ENCODE measurements at places on chromosomes 16 and 17. TPM values are rescaled to one million over a fixed set of nuclear protein-coding genes. Genes with fewer than 3 reads are reported as not detected.

The KRT9 gene
- total RNA-seq, result not detected

The PTGES3L gene
- 0.51 TPM for total RNA-seq

The ITGA3 gene
- total RNA-seq, result 12.5 TPM

The HOXB3 gene
- 5.6 TPM for total RNA-seq

The GAST gene
- not detected for total RNA-seq

The HOXB5 gene
- not detected for total RNA-seq

The ST3GAL2 gene
- 61.7 TPM for total RNA-seq

- H3K36me3 ChIP-seq, result no peaks in the 10 kb centered on the region
- H3K27me3 ChIP-seq, result no peaks in the 10 kb centered on the region
- DNase-seq, result no peak
- H3K27ac ChIP-seq, result no peak overlapping the region
- H3K4me3 ChIP-seq, result no peak overlapping the region
These were observed 100.7 kb downstream of the LYRM1 start for GRCh38 chr16:21001262-21001661.

DNA sequence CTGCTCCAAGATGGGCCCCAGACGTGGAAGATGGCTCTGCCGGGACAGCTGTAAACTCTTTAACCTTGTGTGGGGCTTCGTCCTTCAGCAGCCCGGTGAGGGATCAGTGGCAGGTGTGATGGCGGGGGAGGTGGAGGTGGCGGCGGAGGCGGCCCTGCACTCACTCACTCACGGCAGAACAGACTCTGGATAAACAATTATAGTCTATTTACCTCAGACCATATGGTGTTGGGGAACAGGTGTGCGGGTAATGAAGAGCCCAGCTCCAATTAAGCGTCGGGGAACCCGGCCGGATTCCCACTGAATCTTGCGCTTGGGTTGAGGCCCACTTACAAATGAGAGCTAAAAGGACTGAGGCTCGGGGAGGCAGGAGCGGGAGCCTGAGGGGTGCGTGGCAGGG lies 104.3 kb upstream of the SDK2 start:
- no peaks in the 10 kb centered on the region for H3K4me1 ChIP-seq
- H3K27ac ChIP-seq, result no peak overlapping the region
- no peaks in the 10 kb centered on the region for H3K27me3 ChIP-seq
- no peak for DNase-seq
- H3K4me3 ChIP-seq, result no peak overlapping the region

DNA sequence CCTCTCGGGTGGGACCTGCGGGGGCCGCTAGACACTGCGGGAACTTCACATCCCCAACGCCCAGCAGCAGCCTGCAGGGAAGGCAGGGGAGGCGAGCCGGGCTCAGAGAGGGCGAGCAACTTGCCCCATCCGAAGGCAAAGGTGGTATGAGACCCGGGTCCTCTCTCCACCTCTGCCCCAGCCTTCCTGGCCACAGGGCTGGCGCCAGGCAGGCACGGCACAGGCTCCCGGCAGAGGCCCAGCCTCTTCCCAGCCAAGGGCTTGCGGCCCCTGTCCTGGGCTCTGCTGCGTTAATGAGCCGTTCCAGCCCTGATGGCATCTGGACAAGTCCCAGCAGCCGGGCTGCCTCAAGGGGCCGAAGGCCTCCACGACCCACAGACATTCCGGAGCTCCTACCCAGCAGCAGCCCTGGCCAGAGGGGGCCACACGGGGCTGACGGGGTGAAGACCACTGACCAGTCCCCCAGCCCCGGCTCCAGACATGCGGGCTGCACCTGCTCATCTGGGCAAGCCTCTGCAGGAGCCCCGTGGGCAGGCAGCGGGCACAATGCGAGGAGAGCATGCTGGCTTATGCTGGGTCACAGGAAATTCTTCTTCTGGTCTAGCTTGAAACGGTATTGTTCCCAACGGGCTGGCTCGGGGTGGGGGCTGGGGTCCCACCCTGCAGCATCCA lies 1.2 kb upstream of the HS3ST6 start:
- no peak overlapping the region for H3K27ac ChIP-seq
- no peak for DNase-seq
- no peaks in the 10 kb centered on the region for H3K4me1 ChIP-seq
- no peaks in the 10 kb centered on the region for H3K36me3 ChIP-seq

- no peaks in the 10 kb centered on the region for H3K4me1 ChIP-seq
- H3K27me3 ChIP-seq, result no peaks in the 10 kb centered on the region
- no peak for DNase-seq
These were observed 38.7 kb upstream of the RHOT1 start for GRCh38 chr17:32103476-32104113.

GRCh38 chr16:14510939-14511799 lies 118.9 kb downstream of the PARN start:
- H3K4me1 ChIP-seq, result no peaks in the 10 kb centered on the region
- no peaks in the 10 kb centered on the region for H3K27me3 ChIP-seq
- H3K36me3 ChIP-seq, result no peaks in the 10 kb centered on the region
- H3K27ac ChIP-seq, result no peak overlapping the region
- H3K4me3 ChIP-seq, result no peak overlapping the region

GRCh38 chr16:49821156-49821555 lies 34.8 kb downstream of the ZNF423 start:
- peaks cover 4% of the 10 kb centered on the region for H3K27me3 ChIP-seq
- no peak overlapping the region for H3K27ac ChIP-seq
- no peaks in the 10 kb centered on the region for H3K36me3 ChIP-seq
- H3K4me1 ChIP-seq, result no peaks in the 10 kb centered on the region

GRCh38 chr17:76260669-76261068 lies 4.5 kb upstream of the UBALD2 start:
- DNase-seq, result no peak
- peak overlapping the region; percentile 39 for H3K27ac ChIP-seq
- H3K36me3 ChIP-seq, result no peaks in the 10 kb centered on the region
- peaks cover 40% of the 10 kb centered on the region for H3K4me1 ChIP-seq
- H3K27me3 ChIP-seq, result no peaks in the 10 kb centered on the region

- H3K27ac ChIP-seq, result no peak overlapping the region
These were observed 934 bp upstream of the AOC2 start for GRCh38 chr17:42843358-42843934.

Data from GM12878 (cell line).